ENCODE measurements at places on chromosomes 5 and 9.

GRCh38 chr9:36328798-36329411, 70.7 kb upstream of the GNE start:
- peak; percentile 62 for DNase-seq

- DNase-seq, result no peak
These were observed 150.6 kb upstream of the IQGAP2 start for GRCh38 chr5:76252437-76252836.

DNA sequence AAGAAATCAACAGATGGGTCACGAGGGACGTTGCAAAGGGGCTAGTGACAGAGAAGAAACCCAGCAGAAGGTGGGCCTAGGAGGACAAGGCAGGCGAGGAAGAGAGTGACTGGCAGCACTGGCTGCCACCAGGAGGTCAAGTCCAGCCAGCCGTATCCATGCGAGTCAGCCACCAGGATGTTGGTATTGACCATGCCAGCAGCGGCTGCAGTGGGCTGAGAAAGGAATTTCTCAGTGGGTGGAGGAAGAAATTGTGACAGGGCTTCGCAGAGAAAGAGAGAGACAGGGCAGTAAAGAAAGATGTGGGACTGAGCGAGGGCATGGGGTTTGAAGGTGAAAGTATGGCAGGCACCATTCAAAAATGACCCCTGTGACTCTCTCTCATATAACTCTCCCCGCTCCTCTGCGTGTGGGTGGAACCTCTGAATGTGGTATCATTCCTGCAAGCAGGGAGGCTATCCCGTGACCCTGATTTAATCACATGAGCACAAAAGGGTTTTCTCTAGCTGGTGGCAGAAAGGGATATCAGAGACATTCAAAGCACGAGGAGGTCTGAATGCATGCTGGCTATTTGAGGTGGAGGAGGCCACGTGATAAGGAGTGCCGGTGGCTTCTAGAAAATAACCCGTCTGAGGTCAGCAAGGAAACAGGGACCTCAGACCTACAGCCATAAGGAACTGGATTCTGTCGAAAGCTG, 45.4 kb upstream of the FBXW11 start:
- DNase-seq, result no peak

DNA sequence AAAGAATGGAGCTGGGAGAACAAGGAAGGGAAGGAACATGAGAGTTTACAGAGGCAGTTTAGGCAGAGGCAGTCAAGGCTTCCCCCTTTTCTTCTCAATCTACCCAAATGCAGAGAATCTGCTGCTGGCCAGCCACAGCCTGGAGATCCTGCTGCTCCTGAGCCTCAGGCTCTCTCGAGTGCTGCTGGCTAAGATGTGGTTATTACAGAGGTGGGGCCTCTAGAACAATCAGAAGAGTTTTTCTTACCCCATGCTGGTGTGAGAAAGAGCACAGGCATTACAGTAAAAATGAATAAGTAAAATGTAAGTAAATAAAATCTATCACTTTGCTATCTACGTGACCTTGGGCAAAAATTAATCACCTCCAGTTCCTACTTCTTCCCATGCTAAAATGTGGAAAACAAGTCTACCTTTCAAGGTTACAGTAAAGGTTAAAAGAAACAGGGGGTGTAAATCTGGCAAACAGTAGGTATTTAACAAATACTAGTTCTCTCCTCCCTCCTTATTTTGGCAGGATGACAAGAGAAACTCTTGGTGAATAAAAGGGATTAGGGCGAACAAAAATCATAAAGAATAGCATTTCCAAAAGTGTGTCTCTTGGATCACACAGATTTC, 31.1 kb downstream of the FBXW11 start:
- no peak for DNase-seq

DNA sequence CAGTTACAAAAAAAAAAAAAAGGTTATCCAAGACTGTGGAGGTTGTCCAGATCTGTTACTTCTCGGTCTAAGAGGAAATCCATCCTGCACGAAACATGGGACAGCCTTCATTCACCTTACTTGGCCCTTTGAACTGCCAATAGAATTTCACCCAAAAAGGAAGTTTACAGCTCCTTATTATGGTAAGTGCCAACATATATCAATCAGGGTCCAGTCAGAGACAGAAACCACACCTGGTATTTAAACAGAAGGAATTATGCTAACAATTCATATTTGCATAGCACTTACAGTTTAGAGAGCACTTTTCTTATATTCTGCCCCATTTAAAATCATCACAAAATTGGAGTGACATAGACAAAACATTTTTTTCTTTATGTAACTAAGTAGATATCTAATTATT, 93.6 kb upstream of the PTPN3 start:
- DNase-seq, result no peak

DNA sequence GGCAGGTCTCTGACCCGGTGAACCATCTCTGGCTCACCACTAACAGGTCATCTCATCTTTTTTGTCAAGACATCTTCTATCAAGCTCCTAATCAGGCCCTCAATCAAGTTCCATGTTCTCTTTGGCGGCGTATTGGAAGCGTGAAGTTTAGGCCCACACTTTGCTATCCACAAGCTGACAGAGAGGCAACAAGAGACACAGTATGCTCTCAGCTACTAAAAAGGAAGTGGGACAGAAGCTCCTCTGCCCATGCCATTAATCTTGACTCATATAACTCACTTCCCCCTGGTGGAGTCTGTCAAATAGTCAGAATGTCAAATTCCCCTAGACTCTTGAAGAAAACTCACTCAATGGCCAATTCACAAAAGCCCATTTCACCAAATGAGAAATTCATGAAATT, 77.6 kb upstream of the TMC1 start:
- no peak for DNase-seq

- no peak for DNase-seq
These were observed 11.1 kb upstream of the TCF7 start for GRCh38 chr5:134103397-134103796.

DNA sequence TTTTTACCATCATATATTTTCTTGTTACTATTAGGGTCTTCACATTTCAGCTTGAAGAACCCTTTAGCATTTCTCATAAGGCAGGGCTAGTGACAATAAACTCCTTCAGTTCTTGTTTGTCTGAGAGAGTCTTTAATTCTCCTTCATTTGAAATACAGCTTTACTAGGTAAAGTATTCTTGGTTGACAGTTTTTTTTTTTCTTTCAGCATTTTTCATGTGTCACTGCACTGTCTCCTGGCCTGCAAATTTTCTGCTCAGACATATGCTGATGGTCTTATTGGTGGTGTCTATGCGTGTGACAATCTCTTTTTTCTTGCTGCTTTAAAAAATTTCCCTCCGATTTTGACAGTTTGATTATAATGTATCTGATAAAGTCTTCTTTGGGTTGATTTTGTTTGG, 399.9 kb downstream of the SH3GL2 start:
- no peak for DNase-seq

- DNase-seq, result no peak
These were observed 165.7 kb downstream of the MPDZ start for GRCh38 chr9:13113751-13114150.

DNA sequence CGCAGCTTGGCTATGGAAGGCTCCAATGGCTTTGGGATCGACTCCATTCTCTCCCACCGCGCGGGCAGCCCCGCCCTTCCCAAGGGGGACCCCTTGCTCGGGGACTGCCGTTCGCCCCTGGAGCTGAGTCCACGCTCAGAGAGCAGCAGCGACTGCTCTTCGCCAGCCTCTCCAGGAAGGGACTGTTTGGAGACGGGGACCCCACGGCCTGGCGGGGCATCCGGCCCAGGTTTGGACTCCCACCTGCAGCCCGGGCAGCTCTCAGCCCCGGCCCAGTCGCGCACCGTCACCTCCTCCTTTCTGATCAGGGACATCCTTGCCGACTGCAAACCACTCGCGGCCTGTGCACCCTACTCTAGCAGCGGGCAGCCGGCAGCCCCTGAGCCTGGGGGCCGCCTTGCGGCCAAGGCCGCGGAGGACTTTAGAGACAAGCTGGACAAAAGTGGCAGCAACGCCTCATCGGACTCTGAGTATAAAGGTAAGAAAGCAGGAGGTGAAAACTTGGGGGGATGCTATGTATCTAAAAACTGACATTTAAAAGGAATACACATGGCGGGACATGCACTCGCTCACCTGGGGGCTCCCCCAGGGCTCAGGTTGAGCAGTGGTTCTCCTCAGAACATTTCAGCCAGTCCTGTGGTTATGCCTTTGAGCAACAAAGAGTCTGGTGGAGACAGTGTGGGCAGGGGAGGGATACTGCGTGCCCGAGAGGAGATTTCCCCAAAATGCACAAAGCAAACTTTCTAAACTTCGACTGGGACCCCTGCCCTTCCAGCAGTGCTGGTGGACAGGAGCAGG, 579 bp downstream of the BARHL1 start:
- no peak for DNase-seq

DNA sequence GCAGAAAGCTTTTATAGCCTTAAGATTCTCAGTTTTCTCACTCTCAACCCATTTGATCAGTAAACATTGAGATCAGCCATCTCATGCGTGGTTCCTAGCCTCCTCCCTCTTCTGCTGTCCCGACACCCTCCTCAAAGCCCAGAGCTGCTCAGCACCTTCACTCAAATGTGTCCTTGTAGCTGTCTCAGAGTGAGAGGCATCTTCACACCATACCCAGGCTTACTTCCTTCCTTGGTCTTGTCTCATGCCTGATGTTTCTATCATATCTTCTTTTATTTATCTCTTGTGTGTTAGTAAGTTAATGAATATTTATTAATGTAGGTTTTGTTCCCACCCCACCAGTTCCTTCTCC, 72.4 kb upstream of the SNX2 start:
- no peak for DNase-seq

DNA sequence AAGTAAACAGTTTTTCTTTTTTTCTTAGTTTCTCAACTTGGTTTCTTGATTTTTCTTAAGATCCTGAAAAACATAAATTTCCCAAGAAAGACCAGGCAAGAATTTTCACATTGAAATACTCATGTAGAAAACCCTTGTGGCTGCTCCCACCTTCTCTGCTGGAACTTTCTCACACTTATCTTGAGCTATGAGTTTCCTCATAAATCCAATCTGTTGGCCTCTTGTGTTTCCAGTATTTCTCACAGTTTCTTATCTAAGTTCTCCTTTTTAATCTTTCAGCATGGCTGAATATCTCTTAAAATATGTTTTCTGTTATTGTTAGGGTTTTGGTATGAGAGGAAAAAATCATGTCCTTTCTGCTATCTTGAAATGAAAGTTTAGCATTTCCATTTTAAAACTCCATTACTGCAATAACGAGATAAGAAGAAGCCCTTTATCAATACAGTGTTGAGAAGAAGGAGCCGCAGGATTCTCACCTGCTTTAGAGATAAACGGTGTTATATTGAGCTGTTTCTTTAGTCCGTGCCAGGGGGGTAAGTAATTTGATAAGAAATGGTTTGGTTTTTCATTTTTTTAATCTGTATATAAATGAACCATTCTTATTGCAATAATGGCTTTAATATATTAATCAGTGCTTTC, 89.3 kb downstream of the ALDH1A1 start:
- no peak for DNase-seq

- no peak for DNase-seq
These were observed 6.6 kb downstream of the ISL1 start for GRCh38 chr5:51389577-51390463.

DNA sequence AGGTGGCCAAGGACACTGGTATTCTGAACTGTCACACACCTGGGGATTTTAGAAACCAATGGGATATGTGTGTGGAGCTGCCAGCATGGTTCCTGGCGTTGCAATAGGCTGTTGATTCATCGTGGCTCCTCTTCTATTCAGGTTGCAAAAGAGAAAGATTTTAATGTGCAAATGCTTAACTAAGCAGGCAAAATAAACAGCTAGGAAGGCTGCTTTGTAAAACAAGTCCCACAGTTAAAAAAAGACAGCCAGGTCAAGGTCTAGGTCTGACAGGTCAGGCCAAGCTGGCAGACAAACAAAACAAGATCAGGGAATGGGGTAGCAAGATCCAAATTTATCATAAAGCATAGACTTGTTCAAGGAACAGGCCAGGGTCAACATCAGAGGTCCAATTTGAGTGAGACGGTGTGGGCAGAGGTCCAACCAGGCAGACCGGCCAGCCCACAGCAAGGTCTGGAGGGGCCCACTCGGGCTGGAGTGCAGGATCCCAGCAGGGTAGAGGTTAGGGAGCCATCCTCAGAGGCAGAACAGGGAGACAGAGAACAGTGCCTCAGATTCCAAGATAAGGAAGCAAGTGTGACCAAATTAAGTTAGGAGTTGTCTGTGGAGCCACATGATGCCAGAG, 45.6 kb downstream of the SUB1 start:
- no peak for DNase-seq

DNA sequence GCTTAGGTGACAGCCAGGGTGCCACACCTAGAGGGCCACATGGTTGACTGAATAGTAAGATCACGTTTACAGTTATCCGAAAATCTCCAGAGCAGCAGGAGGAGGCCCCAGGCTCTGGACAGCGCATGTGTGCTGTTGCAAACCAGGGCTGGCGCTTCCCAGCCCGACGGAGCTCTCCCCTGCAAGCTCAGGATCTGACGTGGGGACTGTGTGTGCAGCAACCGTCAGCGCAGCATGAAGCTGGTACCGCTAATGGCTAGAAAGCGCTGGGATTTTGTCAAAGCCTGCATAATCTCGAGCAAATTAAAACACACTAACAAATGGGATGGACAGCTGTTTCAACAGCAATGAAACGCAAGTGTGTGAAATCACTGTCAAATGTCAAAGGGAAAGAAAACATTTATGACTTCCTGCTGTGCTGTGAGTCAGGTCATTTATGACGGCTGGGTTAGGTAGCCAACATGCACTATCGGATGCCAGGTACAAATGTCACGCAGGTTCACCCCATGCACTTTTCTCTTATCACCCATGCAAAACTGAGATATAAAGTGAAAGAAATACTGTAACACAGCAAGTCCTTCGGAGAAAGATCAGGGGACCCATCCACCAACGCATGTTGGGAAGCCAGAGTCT, 7.5 kb downstream of the SURF4 start:
- peak; percentile 61 for DNase-seq

DNA sequence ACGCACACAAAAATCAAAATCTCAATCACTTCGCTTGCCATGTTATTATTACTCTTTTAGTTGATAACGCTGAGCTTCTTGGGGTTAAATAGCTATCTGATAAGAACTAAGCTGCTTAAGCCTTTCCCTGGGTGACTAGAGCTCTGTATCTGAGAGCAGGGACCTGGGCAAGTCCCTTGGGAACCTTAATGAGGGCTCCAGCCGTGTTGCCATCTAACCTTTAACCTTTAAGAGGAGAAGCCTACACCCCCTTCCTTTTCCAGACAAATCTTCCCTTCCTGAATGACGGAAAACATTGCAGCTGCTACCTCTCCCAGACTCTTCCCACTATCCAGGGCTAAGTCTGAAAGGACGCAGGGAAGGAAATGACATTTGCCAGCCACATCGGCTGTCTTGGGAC, 216.5 kb upstream of the RAI14 start:
- no peak for DNase-seq

DNA sequence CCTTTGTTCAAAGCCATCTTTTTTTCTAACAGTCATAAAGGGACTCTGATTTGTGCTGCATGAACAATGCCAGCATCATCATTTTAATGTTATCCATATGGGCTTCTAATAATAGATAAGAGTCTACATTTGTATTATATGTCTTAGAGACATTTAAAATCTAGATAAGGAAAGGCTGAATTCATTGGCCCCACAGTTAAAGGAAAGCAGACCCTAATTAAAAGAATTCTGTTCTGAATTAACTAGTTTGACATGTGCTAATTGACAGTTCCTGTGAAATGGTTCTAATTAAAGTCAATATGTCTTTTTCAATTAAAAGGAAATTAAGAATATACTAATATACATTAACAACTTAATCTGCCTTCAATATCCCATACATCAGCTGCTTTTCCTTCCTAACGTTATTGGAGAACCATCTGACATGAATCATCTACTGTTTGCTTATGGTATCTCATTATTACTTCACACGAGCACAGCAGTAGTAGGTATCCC, 104.7 kb downstream of the NR2F1-AS1 start:
- DNase-seq, result no peak

Measured in NCI-H345 (cell line).